ENCODE measurements at places on chromosomes 4 and X.

GRCh38 chr4:82865592-82865991 lies 25.4 kb downstream of the SEC31A start:
- peak; percentile 18 for DNase-seq

DNA sequence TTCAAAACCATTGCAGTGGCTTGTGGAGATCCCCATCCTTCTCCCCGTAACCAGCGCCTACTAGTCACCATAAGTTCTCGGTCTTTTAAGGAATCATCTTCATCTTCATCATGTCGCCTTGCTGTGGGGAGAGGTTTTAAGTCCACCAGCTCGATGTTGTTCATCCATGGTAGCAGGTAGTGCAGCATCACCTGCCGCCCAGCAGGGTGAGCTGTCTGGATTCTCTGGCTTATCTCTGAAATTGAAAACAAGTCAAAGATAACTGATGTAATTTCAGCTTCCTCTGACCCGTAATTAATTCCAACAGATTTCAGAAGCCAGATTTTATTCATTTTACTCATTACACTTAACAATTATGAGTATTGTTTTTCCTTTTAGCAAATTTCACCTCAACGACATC lies 67.4 kb downstream of the ZAR1 start:
- no peak for DNase-seq

GRCh38 chr4:105558277-105558676 lies 5.9 kb downstream of the ARHGEF38 start:
- DNase-seq, result no peak

DNA sequence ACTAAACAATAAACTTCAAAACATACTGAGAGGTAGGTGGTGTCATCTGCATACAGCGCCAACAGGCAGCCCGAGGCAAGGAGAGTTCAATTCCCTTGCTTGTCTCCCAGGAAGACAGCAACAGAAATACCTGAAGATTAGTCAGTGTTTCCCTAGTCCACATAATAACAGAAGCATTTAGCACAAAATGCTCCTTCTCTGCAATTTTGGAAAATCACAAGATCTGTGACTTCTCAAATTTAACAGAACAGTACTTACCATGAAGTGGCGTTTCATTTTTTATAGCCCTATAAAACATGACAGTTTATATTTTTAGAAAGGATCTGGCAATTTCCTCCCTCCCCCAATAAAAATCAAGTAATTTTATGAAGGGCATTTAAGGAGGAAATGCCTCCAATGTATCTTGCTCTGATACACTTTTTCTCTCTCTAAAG lies 67.1 kb upstream of the MYOZ2 start:
- DNase-seq, result no peak

GRCh38 chr4:138190452-138190858 lies 51.7 kb downstream of the SLC7A11 start:
- no peak for DNase-seq

GRCh38 chrX:38332505-38332904 lies 5.2 kb upstream of the RPGR start:
- no peak for DNase-seq

- no peak for DNase-seq
Observed at GRCh38 chr4:143420227-143420626, 83.6 kb downstream of the GAB1 start.

DNA sequence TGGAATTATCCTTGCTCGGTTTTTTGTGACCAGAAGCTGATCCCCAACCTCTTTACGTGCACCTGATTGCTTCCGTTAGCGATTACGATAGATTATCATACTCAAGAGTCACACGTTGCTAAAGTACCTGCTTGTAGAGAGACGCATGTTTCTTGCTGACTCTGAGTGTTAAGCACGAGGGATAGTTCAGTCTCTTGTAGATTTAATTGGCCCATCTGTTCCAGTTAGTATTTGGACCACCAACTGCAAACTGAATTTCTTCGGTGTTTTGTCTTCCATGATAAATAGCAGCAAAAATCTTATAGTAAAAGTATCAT lies 516 bp upstream of the COX18 start:
- no peak for DNase-seq

DNA sequence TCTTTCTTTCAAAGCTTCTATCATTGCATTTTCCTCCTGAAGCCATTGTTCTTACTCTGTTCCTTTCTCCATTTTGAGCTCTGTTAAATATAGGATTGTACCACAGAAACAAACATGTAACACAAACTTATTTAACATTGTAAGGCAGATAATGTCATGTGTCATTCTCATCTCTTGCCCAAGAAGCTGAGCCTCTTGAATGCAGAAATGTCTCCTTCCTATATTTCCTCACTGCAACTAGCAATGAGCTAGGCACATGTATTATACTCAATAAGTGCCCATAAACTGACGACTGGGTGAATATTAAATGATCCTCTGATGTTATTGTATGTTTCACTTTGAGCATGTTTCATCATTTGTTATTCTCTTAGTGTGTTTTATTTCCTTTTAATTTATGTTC lies 56.7 kb upstream of the SLC7A11 start:
- DNase-seq, result no peak

- no peak for DNase-seq
Observed at GRCh38 chr4:153440475-153440874, 25.7 kb upstream of the TMEM131L start.

GRCh38 chrX:9626379-9626778 lies 139.3 kb downstream of the GPR143 start:
- no peak for DNase-seq

DNA sequence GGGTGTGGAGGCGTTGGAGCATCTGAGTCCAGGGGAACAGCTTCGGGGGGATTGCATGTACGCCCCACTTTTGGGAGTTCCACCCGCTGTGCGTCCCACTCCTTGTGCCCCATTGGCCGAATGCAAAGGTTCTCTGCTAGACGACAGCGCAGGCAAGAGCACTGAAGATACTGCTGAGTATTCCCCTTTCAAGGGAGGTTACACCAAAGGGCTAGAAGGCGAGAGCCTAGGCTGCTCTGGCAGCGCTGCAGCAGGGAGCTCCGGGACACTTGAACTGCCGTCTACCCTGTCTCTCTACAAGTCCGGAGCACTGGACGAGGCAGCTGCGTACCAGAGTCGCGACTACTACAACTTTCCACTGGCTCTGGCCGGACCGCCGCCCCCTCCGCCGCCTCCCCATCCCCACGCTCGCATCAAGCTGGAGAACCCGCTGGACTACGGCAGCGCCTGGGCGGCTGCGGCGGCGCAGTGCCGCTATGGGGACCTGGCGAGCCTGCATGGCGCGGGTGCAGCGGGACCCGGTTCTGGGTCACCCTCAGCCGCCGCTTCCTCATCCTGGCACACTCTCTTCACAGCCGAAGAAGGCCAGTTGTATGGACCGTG lies 2.2 kb downstream of the AR start:
- no peak for DNase-seq

DNA sequence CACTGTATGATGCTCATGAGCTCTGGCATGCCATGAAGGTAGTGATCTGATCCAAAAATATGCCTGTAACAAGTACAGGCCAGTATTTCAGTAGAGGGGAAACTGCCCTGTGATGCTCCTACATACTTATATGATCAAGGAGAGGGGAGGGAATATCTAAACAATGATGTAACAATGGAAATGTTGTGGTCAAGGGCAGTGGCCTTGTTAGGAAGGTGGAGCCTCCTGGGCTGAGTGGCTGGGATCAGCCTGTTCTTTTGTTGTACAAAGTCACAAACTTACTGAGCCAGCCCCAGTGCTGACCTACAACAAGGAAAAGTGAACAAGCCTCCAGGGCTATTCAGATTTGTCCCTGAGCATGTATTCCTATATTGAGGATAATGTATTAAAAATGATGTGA lies 70.3 kb downstream of the ANXA10 start:
- no peak for DNase-seq

DNA sequence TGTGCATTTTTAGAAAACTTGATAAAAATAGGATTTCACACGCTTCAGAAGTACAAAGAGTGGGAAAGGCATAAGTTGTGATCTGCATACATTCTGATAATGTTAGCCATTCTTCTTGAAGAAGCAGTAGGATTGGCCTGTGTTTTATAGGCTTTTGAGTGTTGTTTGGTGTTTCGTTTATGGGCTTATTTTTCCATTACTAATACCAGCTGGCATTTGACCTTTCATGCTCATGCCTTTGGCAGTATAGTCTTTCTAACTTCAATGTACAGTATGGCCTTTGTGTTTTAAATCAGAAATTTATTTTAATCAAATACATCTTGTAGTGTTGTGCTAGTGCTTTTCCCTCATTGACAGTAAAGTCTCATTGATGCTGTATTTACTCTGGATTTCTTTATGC lies 51.5 kb upstream of the SLC4A4 start:
- no peak for DNase-seq

DNA sequence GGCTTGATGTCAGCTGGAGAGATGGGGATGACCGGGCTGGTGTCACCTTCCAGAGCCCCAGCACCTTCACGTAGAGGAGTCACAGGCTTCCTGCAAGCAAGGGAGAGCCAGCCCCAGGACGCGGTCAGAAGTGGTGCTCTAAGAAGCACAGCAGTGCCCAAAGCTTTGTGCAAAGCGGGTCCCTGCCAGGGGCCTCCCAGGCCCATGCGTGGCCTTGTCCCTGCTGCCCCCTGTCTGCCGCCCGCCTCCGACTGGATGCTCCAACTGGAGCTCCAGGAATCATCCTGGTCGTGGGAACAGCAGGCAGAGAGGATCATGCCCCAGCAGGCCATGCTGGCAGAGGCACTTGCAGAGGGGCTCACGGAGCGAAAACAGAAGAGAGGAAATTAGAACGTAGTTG lies 40.1 kb upstream of the LRPAP1 start:
- no peak for DNase-seq

DNA sequence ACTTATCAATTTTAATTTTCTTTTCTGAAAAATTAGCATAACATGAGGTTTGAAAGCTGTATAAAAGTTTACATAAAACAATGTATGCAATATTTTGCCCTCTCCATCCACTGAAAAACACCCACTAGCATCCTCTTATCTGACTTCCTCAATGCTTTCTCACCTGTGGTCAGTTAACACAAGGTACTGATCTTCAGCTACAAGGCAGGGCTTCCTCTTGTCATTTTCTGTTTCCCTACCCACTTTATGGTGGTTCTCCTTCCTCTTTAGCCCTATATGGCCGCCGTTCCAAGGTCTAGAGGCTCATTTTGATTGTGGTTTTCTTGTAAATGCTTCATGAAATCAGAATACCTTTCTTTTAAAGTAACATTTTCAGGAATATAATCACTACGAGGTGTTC lies 618.6 kb upstream of the CPEB2 start:
- DNase-seq, result no peak
